ENCODE measurements at places on chromosomes 12 and 14. TPM values are rescaled to one million over a fixed set of nuclear protein-coding genes. Genes with fewer than 3 reads are reported as not detected.

GRCh38 chr12:114895827-114896226 is 211.9 kb upstream of the TBX3 start:
- no peak overlapping the region for H3K27ac ChIP-seq
- DNase-seq, result no peak
- H3K4me3 ChIP-seq, result no peak overlapping the region

DNA sequence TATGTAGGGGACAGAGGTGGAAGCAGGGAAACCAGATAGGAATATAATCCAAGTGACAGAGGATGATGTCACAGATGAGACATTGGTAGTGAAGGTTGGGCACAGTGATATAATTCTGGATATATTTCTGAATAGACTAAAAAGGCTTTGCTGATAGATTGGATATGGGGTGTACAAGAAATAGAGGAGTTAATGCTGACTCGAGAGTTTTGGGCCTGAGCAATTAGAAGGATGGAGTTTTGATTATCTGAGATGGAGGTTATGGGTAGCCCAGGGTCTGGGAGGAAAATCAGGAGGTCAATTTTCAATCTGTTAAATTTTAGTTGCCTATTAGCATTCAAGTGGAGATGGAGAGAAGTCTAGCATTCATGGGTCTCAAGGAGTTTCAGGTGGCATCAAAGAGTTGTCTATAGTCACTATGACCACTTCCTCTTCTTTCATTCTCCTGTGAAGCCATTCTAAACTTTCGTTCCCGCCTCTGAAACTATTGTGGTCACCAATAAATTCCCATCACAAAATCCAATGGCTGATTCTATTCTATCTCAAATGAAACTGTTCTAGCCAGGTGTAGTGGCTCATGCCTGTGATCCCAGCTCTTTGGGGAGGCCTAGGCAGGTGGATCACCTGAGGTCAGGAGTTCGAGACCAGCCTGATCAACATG is 10.6 kb upstream of the ANO6 start:
- no peaks in the 10 kb centered on the region for H3K36me3 ChIP-seq
- no peaks in the 10 kb centered on the region for H3K27me3 ChIP-seq
- H3K4me3 ChIP-seq, result no peak overlapping the region
- H3K27ac ChIP-seq, result no peak overlapping the region
- no peaks in the 10 kb centered on the region for H3K4me1 ChIP-seq
- DNase-seq, result no peak

DNA sequence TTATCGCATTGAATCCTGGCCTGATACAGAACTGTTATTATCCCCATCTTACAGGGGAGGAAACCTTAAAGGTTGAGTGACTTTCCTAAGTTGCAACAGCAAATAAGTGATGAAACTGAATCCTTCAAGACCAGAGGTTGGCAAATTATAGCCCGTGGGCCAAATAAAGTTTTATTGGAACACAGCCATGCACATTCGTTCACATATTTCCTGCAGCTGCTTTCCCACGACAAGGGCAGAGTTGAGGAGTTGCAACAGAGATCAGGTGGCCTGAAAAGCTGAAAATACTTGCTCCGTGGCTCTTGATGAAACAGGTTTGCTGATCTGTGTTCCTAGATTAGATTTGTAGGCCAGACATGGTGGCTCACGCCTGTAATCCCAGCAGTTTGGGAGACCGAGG is 126.7 kb downstream of the PHETA1 start:
- no peaks in the 10 kb centered on the region for H3K4me1 ChIP-seq
- H3K27me3 ChIP-seq, result peaks cover 2% of the 10 kb centered on the region
- no peak overlapping the region for H3K27ac ChIP-seq
- H3K36me3 ChIP-seq, result no peaks in the 10 kb centered on the region
- H3K4me3 ChIP-seq, result no peak overlapping the region

DNA sequence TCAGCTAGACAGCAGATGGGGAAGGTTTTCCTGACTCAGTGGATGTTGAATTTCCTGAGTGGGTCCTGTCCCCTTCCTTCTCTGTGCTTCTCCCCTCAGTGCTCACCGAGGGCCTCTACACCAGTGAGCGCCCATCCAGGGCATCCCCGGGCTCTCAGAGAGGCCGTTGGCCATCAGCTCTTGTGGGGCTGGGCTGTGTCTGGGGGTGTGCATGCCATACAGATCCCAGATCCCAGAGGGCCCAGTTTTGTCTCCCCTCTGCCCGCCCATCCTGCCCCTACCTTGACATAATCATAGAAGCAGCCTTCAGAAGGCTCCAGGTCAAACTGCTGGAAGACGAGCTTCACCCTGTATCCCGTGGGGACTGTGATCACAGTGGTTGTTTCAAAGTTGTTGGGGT is 1.1 kb downstream of the C1R start:
- H3K4me1 ChIP-seq, result peaks cover 5% of the 10 kb centered on the region
- DNase-seq, result no peak
- peaks cover 9% of the 10 kb centered on the region for H3K27me3 ChIP-seq
- no peak overlapping the region for H3K27ac ChIP-seq

GRCh38 chr14:83320837-83321236 is 1787.2 kb upstream of the SEL1L start:
- no peaks in the 10 kb centered on the region for H3K27me3 ChIP-seq
- no peaks in the 10 kb centered on the region for H3K4me1 ChIP-seq
- no peak overlapping the region for H3K27ac ChIP-seq
- no peaks in the 10 kb centered on the region for H3K36me3 ChIP-seq
- DNase-seq, result no peak

- H3K36me3 ChIP-seq, result peaks cover 22% of the 10 kb centered on the region
- no peaks in the 10 kb centered on the region for H3K27me3 ChIP-seq
- H3K4me1 ChIP-seq, result no peaks in the 10 kb centered on the region
- no peak for DNase-seq
- no peak overlapping the region for H3K4me3 ChIP-seq
- no peak overlapping the region for H3K27ac ChIP-seq
These were observed 8.9 kb downstream of the VAMP1 start for GRCh38 chr12:6461401-6462233.

DNA sequence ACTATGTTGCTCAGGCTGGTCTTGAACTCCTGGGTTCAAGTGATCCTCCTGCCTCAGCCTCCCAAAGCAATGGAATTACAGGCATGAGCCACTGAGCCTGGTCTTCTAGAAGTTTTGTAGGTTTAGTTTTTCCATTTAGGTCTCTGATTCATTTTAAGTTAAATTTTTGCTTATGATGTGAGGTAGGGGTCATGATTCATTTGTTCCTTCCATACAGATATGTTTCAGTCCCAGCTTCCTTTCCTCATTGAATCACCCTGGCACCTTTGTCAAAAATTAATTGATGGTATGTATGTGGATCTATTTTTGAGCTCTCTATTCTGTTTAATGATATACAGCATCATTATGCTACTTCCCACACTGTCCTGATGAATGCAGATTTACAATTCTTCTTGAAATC is 25.6 kb upstream of the CABP1 start:
- DNase-seq, result no peak
- H3K36me3 ChIP-seq, result no peaks in the 10 kb centered on the region
- peaks cover 34% of the 10 kb centered on the region for H3K27me3 ChIP-seq

GRCh38 chr12:42097971-42098370 is 46.7 kb downstream of the GXYLT1 start:
- H3K36me3 ChIP-seq, result no peaks in the 10 kb centered on the region
- H3K4me3 ChIP-seq, result no peak overlapping the region
- no peaks in the 10 kb centered on the region for H3K4me1 ChIP-seq
- DNase-seq, result no peak
- H3K27me3 ChIP-seq, result no peaks in the 10 kb centered on the region

DNA sequence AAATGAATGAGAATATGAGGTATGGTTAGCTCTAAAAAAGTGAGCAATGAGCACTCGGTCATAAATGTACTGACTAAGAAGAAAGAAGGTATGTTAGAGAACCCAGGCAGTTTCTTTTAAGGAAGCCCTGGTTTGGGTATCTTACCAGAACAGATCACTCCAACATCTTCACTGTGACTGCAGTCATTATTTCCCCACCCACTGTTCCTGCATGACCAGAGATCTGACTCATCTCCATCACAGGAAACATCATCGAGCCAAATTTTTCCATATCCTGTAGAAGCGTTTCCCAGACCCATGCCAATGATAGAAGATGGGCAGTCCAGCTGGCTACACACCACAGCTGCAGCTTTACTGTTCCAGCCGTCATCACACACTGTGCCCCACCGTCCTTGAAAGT is 48.0 kb downstream of the CD163L1 start:
- no peak for DNase-seq
- H3K4me1 ChIP-seq, result no peaks in the 10 kb centered on the region
- H3K27ac ChIP-seq, result no peak overlapping the region
- H3K36me3 ChIP-seq, result no peaks in the 10 kb centered on the region
- no peaks in the 10 kb centered on the region for H3K27me3 ChIP-seq

GRCh38 chr14:101559624-101560533 is 1.4 kb upstream of the DIO3 start:
- no peaks in the 10 kb centered on the region for H3K36me3 ChIP-seq
- H3K4me1 ChIP-seq, result peaks cover 2% of the 10 kb centered on the region
- H3K27ac ChIP-seq, result no peak overlapping the region

DNA sequence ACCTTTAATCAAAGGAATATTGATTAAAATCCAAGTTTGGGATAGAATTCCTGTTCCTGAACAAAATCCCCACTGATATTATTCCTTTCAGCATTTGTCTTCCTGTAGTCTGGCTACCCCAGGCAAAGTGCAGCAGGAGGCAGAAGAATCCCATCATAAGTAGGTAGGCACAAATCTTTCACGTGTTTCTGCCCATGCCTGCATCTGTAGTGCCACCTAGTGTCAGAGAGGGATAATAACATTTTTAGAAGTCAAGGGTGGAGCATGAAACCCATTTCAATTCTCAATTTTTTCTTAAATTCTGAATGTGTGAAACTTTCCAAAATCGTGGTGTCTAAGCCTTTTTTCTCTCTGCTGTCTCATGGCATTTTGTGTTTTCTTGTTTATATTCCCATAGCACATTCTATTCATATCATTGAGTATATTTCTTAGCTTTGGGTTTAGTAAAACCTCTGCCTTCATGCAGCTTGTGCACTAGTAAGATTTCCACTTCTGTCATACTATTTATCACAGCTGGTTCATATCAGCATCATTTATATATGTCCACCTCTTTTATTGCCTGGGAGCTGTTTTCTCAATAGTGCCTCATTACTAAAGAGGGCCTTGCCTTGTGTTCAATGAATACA is 47.8 kb upstream of the RERG start:
- DNase-seq, result peak; percentile 43
- no peaks in the 10 kb centered on the region for H3K36me3 ChIP-seq
- no peak overlapping the region for H3K27ac ChIP-seq
- H3K27me3 ChIP-seq, result no peaks in the 10 kb centered on the region
- no peaks in the 10 kb centered on the region for H3K4me1 ChIP-seq

GRCh38 chr12:132030367-132031038 is 80.8 kb downstream of the EP400 start:
- no peak overlapping the region for H3K4me3 ChIP-seq
- no peaks in the 10 kb centered on the region for H3K27me3 ChIP-seq
- H3K27ac ChIP-seq, result no peak overlapping the region
- no peak for DNase-seq
- peaks cover 7% of the 10 kb centered on the region for H3K4me1 ChIP-seq

DNA sequence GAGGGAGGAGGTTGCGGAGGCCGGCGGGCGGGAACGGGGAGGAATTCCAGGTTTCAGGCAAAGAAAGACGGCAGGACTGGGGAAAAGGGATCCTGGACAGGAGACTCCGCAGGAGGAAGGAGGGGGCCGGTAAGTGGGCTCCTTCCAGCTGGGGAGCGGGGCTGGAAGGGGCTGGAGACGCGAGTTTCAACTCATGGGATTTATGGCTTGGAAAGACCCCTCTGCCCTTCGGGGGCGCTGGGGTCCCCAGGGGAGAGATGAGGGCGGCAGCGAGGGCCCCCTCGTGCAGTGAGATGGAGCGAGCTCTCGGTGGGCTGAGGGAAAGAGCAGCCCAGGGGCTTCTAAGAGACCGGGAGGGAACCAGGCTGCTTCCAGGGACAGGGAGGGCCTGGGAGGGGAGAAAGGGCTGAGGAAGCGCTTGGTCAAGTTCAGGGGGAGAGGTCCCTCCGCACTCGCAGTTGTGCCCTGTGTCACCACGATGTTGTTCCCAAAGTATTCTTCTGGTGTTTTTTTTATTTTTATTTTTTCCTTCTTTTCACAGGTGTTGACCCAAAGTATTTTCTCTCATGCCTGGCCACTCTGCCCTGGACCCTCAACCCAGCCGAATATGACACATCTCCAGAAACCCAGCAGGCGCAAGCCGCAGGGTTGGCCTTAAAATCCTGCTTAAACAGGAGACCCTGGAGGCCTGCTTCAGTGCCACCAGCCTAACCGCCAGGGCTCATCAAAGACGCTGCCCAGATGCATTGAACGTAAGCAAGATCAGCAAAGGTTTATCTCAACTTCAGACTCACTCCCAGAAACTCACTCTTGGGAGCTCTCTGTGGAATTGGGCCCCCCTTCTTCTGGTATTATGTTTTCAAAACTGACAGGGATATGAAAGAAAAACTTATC is 16.1 kb downstream of the TNFAIP2 start:
- H3K4me3 ChIP-seq, result no peak overlapping the region
- H3K27ac ChIP-seq, result no peak overlapping the region
- peaks cover 8% of the 10 kb centered on the region for H3K4me1 ChIP-seq
- DNase-seq, result no peak
- peaks cover 33% of the 10 kb centered on the region for H3K27me3 ChIP-seq

DNA sequence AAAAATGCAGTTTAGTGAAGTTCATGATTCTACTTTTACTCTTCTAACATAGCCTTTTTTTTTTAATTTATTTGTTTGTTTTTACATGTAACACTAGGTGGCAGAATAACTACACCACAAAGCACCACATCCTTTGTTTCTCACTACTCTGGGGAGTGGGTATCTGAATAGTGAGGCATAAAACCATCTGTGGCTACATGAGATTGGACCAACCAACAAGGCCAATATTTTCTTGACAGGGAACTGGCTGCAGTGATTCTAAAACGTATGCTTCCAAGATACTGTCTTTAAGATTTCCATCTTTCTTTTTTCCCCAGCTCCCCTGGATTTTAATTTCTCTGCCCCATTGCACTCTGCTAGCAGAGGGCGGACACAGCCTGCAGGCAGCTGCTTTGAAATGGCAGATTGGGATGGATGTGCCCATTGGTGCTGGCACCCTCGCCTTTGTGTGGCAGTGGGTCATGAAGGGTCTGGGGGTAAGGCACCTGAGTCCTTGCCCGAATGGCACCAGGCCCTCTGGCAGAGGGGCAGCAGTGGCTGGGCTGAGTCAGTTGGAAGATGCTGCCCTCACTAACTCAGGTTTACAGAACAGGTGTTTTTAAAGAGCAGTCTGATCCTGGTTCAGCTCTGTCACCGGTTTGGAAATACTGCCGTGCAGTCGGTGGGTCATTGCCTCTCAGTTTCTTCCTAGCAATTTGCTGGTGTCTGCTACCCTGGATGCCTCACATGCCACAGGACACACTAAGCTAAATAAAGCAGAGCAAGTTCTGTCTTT is 429.1 kb downstream of the RAD51B start:
- H3K27me3 ChIP-seq, result no peaks in the 10 kb centered on the region
- peaks cover 39% of the 10 kb centered on the region for H3K4me1 ChIP-seq
- peak overlapping the region; percentile 39 for H3K27ac ChIP-seq
- DNase-seq, result peak; percentile 74
- H3K36me3 ChIP-seq, result no peaks in the 10 kb centered on the region
- H3K4me3 ChIP-seq, result no peak overlapping the region

DRAM1 gene
- 18.0 TPM for total RNA-seq

MYH6 gene
- total RNA-seq, result not detected

ANG gene
- 5.2 TPM for total RNA-seq

SLCO1B1 gene
- total RNA-seq, result not detected

ASB2 gene
- total RNA-seq, result not detected

ACOT6 gene
- total RNA-seq, result not detected
